HepG2 (cell line): ENCODE measurements at places on chromosomes 3 and 15. TPM values are rescaled to one million over a fixed set of nuclear protein-coding genes. Genes with fewer than 3 reads are reported as not detected.

DNA sequence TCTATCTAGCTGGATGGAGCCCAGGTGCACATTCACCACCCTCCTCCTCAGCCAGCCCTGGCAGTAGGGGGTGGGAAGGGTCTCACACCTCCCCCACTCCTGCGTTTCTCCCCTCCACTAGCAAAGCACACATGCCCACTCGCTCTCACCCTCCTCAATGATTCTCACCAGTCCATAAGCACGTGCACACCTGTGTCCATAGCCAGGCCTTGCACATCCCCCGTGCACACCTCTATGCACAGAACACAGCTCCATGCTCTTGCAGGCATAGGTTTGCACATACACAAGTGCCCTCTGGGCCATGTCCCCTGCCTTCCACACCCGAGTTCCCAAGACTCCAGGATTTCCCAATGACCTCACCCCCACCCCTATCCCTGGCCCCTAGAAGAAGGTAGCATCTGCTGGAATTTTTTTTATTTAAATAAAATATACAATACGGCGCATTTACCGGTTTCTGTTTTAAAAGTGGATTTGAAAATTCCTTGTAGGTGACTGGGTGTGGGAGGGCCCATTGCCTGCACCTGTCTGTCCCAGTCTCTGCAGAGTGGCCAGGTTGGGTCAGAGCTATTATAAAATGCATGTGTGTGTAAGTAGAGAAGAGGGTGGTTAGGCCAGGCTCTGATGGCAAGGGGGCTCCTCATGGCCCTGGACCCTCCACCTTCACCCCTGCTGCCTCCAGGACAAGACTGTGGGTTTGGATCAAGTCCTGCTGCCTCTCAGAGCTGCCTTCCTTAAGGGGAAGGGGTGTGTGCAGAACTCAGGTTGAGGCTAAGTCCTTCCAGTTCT is 49.1 kb downstream of the HCN4 start:
- H3K36me3 ChIP-seq: no peaks in the 10 kb centered on the region
- no peak overlapping the region for H3K4me3 ChIP-seq
- H3K4me1 ChIP-seq: no peaks in the 10 kb centered on the region
- H3K27ac ChIP-seq: no peak overlapping the region
- peaks cover 7% of the 10 kb centered on the region for H3K27me3 ChIP-seq

Gene MAGI1
- 25.3 and 26.0 TPM in 2 replicates for total RNA-seq

GRCh38 chr3:139894643-139894989 is 40.4 kb upstream of the CLSTN2 start:
- no peaks in the 10 kb centered on the region for H3K36me3 ChIP-seq
- no peaks in the 10 kb centered on the region for H3K4me1 ChIP-seq
- H3K27me3 ChIP-seq: no peaks in the 10 kb centered on the region
- H3K27ac ChIP-seq: no peak overlapping the region
- H3K4me3 ChIP-seq: no peak overlapping the region

- no peaks in the 10 kb centered on the region for H3K4me1 ChIP-seq
- H3K36me3 ChIP-seq: no peaks in the 10 kb centered on the region
- H3K27ac ChIP-seq: no peak overlapping the region
Observed at GRCh38 chr3:66792086-66792485, 206.0 kb upstream of the KBTBD8 start.

GRCh38 chr3:46454209-46454595 is 10.5 kb downstream of the LTF start:
- DNase-seq: no peak
- no peak overlapping the region for H3K4me3 ChIP-seq
- no peak overlapping the region for H3K27ac ChIP-seq

DNA sequence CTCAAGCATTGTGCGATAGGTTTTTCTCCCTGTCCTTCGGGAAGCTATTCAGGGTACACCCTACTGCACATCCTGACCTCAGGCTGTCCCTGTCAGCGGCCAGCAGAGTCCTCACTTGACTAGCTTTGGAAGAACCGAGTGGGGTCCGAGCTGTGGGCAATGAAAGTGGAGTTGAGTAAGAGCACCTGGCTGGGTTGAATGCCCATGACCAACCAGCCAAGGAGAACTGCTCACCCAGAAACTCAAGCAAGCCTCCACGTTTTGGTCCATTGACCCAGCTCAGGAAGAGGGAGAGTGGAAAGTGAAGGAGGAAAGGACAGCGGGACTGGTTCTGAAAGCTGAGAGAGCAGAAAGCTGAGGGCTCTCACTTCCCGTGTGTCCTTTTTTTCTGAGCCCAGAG is 36.0 kb upstream of the HDGFL3 start:
- H3K4me1 ChIP-seq: no peaks in the 10 kb centered on the region
- no peaks in the 10 kb centered on the region for H3K36me3 ChIP-seq
- H3K4me3 ChIP-seq: no peak overlapping the region
- H3K27me3 ChIP-seq: no peaks in the 10 kb centered on the region
- no peak for DNase-seq

GRCh38 chr3:192516820-192517219 is 210.5 kb downstream of the FGF12 start:
- H3K4me1 ChIP-seq: no peaks in the 10 kb centered on the region
- H3K4me3 ChIP-seq: no peak overlapping the region
- no peaks in the 10 kb centered on the region for H3K27me3 ChIP-seq
- no peak for DNase-seq
- H3K27ac ChIP-seq: no peak overlapping the region
- no peaks in the 10 kb centered on the region for H3K36me3 ChIP-seq

GRCh38 chr15:99504823-99505551 is 60.8 kb upstream of the MEF2A start:
- H3K27me3 ChIP-seq: peaks cover 13% of the 10 kb centered on the region; the same call in 1 of the 3 replicates
- peak; percentile 25 for DNase-seq
- H3K4me1 ChIP-seq: peaks cover 61% of the 10 kb centered on the region
- no peak overlapping the region for H3K27ac ChIP-seq

GRCh38 chr15:73792415-73792814 is 39.3 kb upstream of the INSYN1 start:
- peaks cover 26% of the 10 kb centered on the region for H3K4me1 ChIP-seq
- DNase-seq: no peak
- H3K27ac ChIP-seq: no peak overlapping the region
- H3K36me3 ChIP-seq: no peaks in the 10 kb centered on the region
- H3K4me3 ChIP-seq: no peak overlapping the region

DNA sequence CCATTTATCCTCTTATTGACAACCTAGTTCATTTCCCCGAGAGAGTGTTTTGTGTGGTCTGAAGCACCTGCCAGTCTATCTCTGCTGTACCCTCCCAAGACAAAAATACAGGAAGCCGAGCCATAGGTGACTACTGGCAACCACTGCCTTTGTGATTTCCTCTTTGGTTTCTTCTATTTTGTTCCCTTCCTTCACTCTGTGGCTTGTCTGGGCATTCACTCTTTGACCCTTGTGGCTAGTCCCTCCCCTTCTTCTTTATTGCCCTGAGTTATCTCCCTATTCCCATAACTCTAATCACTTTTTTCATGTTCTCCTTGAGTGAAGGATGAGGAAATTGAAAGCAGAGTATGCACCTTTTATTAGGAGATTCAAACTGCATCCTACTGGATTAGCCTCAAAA is at the start of gene ADGRG7:
ADGRG7 (plus strand) TSS at position 297 of the 400 bp plus-strand sequence. CDS start 256 bp downstream, outside the sequence.
- no peaks in the 10 kb centered on the region for H3K36me3 ChIP-seq
- H3K4me1 ChIP-seq: peaks cover 17% of the 10 kb centered on the region
- H3K27me3 ChIP-seq: no peaks in the 10 kb centered on the region

- H3K27ac ChIP-seq: no peak overlapping the region
- H3K4me1 ChIP-seq: peaks cover 14% of the 10 kb centered on the region
- no peak for DNase-seq
- H3K27me3 ChIP-seq: no peaks in the 10 kb centered on the region; the same call in 1 of the 2 replicates
- H3K36me3 ChIP-seq: peaks cover 1% of the 10 kb centered on the region; the same call in 1 of the 2 replicates
Observed at GRCh38 chr3:141266186-141266585, 34.6 kb downstream of the PXYLP1 start.

Gene AHSG
- 916 and 2,043 TPM in 2 replicates for total RNA-seq

DNA sequence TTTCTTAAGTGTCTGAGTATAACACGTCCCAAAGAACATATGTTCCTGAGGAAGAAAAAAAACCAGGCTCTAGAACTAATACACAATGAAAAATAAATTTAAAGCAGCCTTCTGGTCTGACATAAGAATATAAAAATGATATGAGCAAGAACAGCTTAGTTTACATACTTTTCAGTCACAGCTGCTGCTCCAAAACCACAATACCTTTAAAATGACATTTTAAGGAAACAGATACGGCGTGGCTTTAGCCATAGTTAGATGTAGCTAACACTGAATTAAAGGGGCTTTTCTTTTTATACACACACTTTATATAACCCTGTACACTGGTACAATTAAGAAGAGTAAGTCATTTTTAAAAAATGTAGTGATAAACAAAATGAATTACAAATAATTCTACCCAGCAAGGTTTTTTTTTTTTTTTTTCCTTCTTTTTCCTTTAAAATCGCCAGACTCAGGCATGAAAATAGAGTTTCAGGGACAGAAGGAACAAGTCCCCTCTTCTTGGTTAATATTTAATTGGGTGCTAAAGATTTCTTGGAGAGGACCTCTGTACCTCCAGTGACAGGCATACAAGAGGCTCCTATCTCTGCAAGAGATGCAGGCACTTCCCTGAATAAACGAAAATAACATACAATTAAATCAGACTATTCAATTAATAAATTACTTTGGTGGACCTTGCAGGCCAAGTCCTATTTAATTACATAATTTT is 265.6 kb downstream of the FOXP1 start:
- peaks cover 49% of the 10 kb centered on the region for H3K4me1 ChIP-seq
- H3K4me3 ChIP-seq: no peak overlapping the region
- H3K27ac ChIP-seq: no peak overlapping the region
- H3K36me3 ChIP-seq: no peaks in the 10 kb centered on the region

DNA sequence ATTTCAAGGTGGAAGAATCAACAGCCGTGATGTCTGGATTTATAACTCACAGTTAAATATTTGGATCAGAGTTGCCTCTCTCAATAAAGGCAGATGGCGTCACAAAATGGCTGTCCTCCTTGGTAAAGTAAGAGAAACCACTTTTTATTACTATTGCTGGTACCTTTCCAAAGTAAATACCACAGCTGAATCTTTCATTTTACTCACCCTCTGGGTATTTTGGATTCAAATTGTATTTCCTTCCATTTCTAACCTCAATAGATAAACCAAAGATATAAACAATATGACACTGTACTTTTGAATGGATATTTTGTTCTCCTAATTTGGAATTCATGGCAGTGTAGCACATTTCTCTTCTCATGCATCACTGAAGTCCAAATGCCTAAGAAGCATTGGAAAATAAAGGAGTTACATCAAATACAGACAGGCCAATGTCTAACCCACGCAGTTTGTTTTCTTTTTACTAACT is 29.5 kb downstream of the KLHL24 start:
- DNase-seq: no peak
- no peaks in the 10 kb centered on the region for H3K4me1 ChIP-seq
- no peak overlapping the region for H3K27ac ChIP-seq
- H3K27me3 ChIP-seq: no peaks in the 10 kb centered on the region

GRCh38 chr3:47427866-47428265 is 47.0 kb downstream of the PTPN23 start:
- peaks cover 21% of the 10 kb centered on the region for H3K36me3 ChIP-seq
- H3K4me1 ChIP-seq: peaks cover 42% of the 10 kb centered on the region
- H3K4me3 ChIP-seq: no peak overlapping the region
- DNase-seq: no peak
- no peaks in the 10 kb centered on the region for H3K27me3 ChIP-seq

DNA sequence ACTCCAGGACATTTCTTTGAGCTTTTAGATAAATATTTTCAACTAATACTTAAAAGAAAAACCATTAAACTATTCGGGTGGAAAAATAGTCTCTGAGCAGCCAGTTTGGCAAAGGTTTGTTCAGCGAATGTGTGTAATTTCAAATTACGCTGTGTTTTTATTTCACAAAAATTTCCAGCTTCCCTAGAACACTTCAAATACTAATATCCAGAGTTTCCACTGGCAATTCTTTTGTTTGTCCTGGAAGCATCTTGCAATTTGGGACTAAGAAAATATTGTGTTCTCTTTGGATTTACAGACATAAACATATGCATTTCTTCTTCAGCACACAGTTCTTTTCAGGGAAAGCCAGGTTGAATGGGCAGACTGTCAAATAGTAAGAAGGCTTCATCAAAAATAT is 61.9 kb downstream of the MDFIC2 start:
- H3K4me3 ChIP-seq: no peak overlapping the region
- H3K27ac ChIP-seq: no peak overlapping the region
- DNase-seq: no peak

Gene RCCD1
- total RNA-seq: 10.0 and 15.1 TPM in 2 replicates

- H3K36me3 ChIP-seq: no peaks in the 10 kb centered on the region
- no peak overlapping the region for H3K27ac ChIP-seq
- no peaks in the 10 kb centered on the region; the same call in 1 of the 2 replicates for H3K27me3 ChIP-seq
- no peak for DNase-seq
Observed at GRCh38 chr3:132788301-132788671, 66.1 kb upstream of the NPHP3 start.

GRCh38 chr15:68537097-68537496 is 41.7 kb upstream of the CORO2B start:
- H3K4me3 ChIP-seq: no peak overlapping the region
- H3K4me1 ChIP-seq: no peaks in the 10 kb centered on the region
- H3K27me3 ChIP-seq: no peaks in the 10 kb centered on the region
- H3K36me3 ChIP-seq: no peaks in the 10 kb centered on the region
- no peak for DNase-seq

- H3K27ac ChIP-seq: no peak overlapping the region
- no peak overlapping the region for H3K4me3 ChIP-seq
- peaks cover 50% of the 10 kb centered on the region for H3K4me1 ChIP-seq
- no peak for DNase-seq
- H3K36me3 ChIP-seq: no peaks in the 10 kb centered on the region
- no peaks in the 10 kb centered on the region for H3K27me3 ChIP-seq
Observed at GRCh38 chr15:101542306-101543025, 53.0 kb upstream of the PCSK6 start.

- no peak overlapping the region for H3K27ac ChIP-seq
- DNase-seq: no peak
- peaks cover 30% of the 10 kb centered on the region for H3K4me1 ChIP-seq
- no peaks in the 10 kb centered on the region for H3K36me3 ChIP-seq
- H3K4me3 ChIP-seq: no peak overlapping the region
- peaks cover 21% of the 10 kb centered on the region; the same call in 2 of the 3 replicates for H3K27me3 ChIP-seq
Observed at GRCh38 chr15:37106490-37107001, 6.2 kb upstream of the MEIS2 start.

- peak; percentile 45 for DNase-seq
- no peak overlapping the region; the same call in 1 of the 2 replicates for H3K4me3 ChIP-seq
- no peaks in the 10 kb centered on the region for H3K36me3 ChIP-seq
- H3K27ac ChIP-seq: peak overlapping the region; percentile 21
Observed at GRCh38 chr3:152260026-152260425, 8.7 kb upstream of the MBNL1 start.

GRCh38 chr15:91308855-91309254 is 208.8 kb downstream of the SV2B start:
- no peak overlapping the region for H3K27ac ChIP-seq
- H3K27me3 ChIP-seq: peaks cover 1% of the 10 kb centered on the region; the same call in 1 of the 2 replicates
- H3K36me3 ChIP-seq: no peaks in the 10 kb centered on the region
- no peak overlapping the region for H3K4me3 ChIP-seq
- no peaks in the 10 kb centered on the region for H3K4me1 ChIP-seq
- DNase-seq: no peak

- H3K27me3 ChIP-seq: no peaks in the 10 kb centered on the region
- no peaks in the 10 kb centered on the region for H3K36me3 ChIP-seq
- no peak overlapping the region for H3K27ac ChIP-seq
- H3K4me1 ChIP-seq: no peaks in the 10 kb centered on the region
- H3K4me3 ChIP-seq: no peak overlapping the region
Observed at GRCh38 chr3:29026959-29027358, 253.9 kb upstream of the RBMS3 start.
